ENCODE measurements at places on chromosomes 2 and 18.
A peak's percentile ranks its signal among the peaks of the same experiment; 100 is the strongest.

GRCh38 chr2:23311186-23311585 is 73.8 kb upstream of the KLHL29 start:
- no peak for DNase-seq

GRCh38 chr2:85760371-85760770 is 6.6 kb downstream of the ATOH8 start:
- DNase-seq = no peak

- DNase-seq = no peak
Observed at GRCh38 chr2:2743164-2743571, 412.1 kb upstream of the MYT1L start.

GRCh38 chr2:105681927-105682326 is 62.8 kb upstream of the NCK2 start:
- DNase-seq = no peak

DNA sequence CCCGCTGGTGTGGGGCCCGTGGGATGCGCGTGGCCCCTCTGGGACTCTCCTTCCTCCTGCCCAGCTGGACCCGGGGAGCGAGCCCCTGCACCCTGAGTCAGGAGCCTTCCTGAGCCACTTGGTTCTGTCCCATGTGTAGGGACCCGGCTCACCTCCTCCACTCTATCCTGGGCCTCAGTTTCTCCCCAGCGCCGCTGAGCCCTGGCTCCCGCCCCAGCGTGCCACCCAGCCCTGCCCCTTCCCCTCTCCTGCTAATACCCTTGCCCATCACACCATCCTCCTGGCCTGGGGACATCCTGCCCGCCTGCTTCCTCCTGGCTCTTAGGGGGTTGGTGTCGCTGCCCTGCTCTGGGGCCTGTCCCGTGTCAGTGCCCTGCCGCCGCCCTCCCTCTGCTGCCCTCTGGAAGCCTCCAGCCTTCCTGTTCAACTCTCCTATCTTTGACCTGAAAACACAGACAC is 24.8 kb downstream of the GPC1 start:
- DNase-seq = no peak

- no peak for DNase-seq
Observed at GRCh38 chr2:10103179-10103578, 19.4 kb upstream of the RRM2 start.

- DNase-seq = no peak
Observed at GRCh38 chr2:137964859-137965459, 686 bp downstream of the HNMT start.

DNA sequence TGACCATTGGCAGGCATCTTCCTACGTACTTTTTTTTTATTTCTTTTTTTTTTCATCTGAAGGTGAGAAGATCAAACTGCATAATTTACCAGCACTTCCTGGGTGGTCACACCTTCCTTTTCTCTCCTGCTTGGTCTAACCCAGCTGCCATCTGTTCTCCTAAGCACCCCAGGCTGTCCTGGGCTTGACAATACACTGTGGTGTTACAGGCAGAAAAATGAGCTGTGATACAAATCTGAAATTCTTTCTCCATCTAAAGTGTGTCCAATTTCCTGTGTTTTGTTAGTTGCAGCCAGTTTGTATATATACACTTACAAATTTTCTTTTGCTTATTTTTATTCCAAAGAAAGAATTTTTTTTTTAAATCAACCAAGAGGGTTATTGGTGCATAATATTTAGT is 786.0 kb upstream of the ZEB2 start:
- DNase-seq = no peak

- DNase-seq = no peak
Observed at GRCh38 chr2:205722283-205722918, 40.1 kb downstream of the NRP2 start.

- no peak for DNase-seq
Observed at GRCh38 chr18:3872641-3873040, 422.7 kb downstream of the TGIF1 start.

- DNase-seq = peak; percentile 55
Observed at GRCh38 chr2:72137498-72138010, 10.1 kb downstream of the CYP26B1 start.

GRCh38 chr2:127384529-127384928 is 3.2 kb downstream of the MAP3K2 start:
- DNase-seq = no peak

- DNase-seq = no peak
Observed at GRCh38 chr18:68962623-68963022, 164.7 kb downstream of the CCDC102B start.

GRCh38 chr2:196380575-196380974 is 209.2 kb upstream of the STK17B start:
- no peak for DNase-seq

DNA sequence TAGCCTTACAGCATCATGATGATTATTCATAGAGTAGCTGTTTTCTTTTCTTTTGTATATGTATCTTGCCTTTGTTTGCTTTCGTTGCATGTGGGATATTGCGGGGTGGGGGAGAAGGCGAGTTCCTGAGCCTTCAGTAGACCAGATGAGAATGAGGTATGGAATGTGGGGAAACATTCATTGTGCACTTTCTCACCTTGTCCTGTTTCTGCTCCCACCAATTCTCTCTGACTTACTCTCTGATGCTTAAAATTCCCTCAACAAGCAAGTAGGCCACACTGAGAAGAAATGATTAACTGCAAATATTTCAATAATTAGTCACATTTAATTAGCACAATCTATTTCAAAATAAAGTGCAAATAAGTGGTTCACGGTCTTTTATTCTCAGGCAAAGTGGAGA is 31.0 kb downstream of the GKN2 start:
- DNase-seq = no peak

DNA sequence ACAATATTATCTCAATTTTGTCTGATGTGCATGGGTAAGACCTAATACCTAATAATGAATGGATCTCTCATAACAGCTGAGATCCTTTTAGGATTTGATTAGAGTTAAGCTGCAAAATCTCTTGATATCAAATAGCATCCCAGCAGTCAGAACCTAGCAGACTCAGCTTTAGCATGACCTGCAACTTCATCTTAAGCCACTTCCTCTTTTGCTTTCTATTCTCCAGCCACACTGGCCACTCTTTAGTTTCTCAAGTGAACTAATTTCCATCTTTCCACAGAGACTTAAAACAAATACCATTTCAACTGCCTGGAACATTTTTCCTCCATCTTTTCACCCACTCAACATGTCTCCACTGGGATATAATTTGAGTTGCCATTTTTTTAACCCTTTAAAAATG is 1251.6 kb upstream of the ZEB2 start:
- DNase-seq = no peak

DNA sequence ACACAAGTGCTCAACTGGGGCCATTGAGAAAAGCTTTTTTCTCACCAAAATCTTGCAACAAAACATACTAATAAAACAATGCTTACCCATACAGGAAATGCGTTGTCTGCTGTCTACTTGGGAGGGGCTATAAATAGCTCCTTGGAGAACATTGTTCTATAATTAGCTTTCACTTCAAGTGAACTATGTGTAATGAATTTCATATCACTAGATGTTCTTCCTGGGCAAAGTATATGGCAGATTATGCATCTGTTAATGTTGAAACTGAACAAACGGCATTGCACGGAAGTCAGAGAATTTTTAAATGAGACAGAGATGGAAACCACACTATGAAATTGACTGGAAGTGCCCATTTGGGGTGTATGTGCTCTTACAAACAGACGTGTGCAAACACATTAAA is 6.4 kb upstream of the NPAS2 start:
- no peak for DNase-seq

DNA sequence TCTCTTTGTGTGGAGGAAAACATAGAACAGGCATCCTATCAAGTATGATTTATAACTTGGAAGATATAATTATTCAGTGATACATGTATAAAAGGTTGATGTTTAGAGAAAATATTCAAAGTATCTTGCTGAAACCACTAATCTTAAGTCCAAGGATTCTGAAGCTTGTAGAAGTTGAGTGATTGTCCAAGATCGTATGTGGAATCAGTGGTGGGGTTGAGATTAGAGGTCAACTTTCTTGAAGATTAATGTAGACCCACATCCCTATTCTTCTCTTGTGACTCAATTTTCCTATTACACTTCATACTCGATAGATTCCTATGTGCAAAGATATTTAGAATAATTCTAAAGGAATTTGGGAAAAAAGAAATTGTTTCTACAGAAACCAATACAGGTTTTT is 1565.9 kb upstream of the ACVR2A start:
- no peak for DNase-seq

DNA sequence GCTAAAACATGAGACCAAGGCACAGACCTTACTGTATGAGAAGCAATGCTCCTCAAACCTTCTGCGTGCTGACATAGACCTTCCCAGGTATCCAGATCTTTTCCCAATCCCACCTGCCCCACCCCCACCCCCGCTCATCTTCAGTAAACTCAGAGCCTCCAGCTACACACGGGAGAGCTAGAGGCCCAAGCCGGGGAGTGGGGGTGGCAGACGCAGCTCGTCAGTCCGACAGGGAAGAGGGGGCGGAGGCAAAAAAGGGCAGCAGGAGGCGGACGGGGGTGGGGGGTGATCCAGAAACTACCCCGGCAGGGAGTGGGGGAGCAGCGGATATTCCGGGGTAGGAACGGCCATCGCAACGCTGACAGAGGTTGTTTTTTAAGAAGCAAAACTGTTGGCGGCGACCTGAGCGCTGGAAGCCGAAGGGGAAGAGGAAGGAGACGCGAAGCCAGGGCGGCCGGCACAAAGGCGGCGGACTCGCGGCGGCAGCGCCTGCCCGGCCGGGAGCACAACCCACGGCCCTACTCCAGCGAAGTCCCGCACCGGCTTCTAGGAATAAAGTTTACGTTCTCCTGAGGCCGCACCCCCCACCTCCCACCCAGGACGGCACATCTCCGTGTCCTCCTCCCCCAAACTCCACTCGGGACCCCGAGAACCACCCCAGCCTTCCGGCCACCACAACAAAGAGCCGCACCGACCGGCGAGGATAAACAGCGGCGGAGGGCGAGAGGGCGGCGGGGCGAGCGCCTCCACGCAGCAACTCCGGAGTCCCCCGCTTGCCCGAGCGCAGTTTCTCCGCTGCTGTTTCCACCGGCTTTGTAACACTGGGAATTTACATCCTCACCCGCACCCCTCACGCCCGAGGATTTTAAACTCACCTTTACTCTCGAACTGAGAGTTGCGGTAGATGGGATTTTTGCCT is 722 bp downstream of the BAZ2B start:
- DNase-seq = no peak

- no peak for DNase-seq
Observed at GRCh38 chr18:2981212-2981728, 31.7 kb downstream of the LPIN2 start.

GRCh38 chr2:181656450-181657291 is at the start of gene CERKL:
Gene CERKL (minus strand): TSS chr2:181657105. CDS start chr2:181657006, 99 bp downstream.
- DNase-seq = no peak

- no peak for DNase-seq
Observed at GRCh38 chr18:54713386-54713785, 114.9 kb upstream of the RAB27B start.

DNA sequence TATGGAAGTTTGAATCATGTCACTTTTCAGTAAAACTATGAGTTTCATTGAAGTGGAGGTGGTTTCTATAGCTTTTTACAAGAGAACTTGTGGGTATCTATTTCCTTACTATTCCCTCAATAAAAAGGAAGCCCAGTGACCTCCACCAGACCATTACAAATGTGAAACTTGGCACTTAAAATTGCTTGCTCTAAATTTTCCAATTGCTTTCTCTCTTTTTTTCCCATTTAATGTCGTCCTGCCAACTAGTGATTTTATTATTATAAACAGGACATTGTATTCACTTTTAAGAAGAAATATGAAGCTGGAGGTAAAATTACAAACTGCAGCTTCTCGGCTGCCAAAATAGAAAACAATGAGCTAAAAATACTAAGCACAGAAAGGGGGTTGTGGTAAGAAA is 208.2 kb upstream of the ALPP start:
- no peak for DNase-seq

DNA sequence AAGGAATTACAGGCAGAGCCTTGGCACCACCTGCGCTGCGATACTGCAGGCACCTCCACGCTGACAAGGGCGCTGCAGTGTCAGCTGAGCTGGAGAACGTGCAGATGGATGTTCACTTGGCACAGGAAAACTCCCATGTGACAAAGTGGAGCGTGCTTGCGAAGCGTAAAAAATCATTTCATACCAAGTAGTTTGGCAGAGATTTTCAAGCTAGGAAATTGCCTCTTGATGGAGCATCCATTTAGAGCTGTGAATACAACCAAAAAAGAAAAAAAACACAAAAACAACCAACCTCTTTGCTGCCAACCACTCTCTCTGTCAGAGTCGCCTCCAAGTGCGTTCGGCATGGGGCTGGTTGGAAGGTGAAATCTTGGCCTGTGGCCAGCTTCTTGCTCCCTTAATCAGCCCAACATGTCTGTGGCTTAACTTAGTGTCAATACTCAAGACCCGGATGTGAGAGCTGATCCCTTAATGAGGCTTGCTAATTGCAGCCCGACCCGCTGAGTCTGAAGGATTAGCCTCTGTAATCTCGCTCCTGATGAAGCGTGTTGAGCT is 38.1 kb downstream of the ACOXL start:
- no peak for DNase-seq

GRCh38 chr2:222992137-222992536 is 59.9 kb upstream of the KCNE4 start:
- no peak for DNase-seq

DNA sequence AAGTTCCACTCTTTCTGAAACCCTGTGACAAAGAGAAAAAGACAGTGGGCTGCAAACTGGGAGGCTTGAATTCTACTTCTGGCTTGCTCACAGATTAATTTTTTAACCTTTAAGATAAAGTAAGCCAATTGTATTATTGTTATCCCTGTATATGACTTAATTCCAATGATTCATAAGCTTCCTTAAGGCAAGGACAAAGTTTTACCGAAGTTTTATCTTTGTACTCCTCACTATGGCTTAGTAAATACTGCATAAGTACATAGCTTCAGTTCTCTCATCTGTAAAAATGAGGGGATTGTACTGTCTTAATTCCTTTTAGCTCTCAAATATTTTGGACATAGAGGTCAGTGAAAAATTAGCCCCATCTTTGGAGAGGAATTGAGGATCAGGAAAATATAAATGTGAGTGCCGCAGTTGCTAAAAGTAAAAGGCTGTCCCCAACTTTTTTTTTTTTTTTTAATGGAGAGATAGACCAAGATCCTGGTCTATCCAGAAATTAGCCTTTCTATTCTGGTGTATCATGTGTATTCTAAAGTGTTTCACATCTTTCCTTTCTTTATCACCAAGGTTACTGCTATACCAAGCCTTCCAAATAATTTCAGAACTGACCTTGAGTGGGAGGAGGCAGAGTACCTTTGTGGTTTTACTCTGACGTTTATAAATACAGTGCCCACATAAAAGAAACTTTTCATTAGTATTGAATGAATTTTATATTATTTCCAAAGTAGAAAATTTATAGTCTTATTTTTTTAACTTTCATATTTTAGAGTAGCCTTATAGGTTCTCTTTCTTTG is 13.3 kb downstream of the RELCH start:
- no peak for DNase-seq

DNA sequence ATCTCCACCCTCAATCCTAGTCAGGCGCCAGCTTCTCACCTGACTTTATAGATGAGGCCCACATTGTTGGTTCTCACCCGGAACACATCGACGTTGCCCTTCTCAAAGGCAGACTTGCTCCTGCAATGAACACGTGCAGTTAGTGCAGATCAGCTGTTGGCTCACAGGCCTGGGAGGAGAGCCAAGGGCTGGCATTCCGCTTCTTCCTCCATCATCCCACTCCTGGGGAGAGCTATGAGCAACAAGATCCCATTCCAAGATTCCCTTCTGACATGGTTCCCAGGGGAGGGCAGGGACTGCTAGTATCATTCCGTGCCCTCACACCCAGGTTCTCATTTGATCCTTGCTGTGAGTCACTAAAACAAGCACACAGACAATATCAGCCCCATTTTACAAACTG is 15.1 kb downstream of the LOXHD1 start:
- DNase-seq = no peak

Data from T-helper 2 cell (primary cell).